SK-MEL-5 (cell line): ENCODE measurements at places on chromosomes 2 and 18. TPM values are rescaled to one million over a fixed set of nuclear protein-coding genes. Genes with fewer than 3 reads are reported as not detected.

Gene MLPH
- total RNA-seq, result 82.9 and 92.8 TPM in 2 replicates

GRCh38 chr2:73260338-73260984 lies 23.8 kb downstream of the FBXO41 start:
- peak; percentile 65 for DNase-seq

DNA sequence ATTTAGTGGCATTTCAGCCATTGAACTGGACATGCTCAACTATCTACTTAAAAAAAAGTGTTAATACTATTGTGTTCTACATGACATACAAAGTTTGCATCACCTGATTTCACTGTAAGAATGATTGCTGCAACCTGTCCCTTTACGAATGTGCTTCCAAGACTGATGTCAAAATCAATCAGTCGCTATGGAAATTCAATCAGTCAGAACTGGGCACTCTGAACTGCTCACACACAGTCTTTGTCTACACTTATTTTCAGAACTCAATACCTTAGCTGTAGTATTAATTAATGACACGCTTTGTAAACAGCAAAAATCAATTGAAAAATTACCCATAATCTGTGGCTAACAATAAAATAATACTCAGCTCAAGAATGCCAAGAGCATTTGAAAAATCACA lies 70.3 kb upstream of the KLHL29 start:
- no peak for DNase-seq

Gene CAPN14
- total RNA-seq, result 0.24 and 0.42 TPM in 2 replicates

DNA sequence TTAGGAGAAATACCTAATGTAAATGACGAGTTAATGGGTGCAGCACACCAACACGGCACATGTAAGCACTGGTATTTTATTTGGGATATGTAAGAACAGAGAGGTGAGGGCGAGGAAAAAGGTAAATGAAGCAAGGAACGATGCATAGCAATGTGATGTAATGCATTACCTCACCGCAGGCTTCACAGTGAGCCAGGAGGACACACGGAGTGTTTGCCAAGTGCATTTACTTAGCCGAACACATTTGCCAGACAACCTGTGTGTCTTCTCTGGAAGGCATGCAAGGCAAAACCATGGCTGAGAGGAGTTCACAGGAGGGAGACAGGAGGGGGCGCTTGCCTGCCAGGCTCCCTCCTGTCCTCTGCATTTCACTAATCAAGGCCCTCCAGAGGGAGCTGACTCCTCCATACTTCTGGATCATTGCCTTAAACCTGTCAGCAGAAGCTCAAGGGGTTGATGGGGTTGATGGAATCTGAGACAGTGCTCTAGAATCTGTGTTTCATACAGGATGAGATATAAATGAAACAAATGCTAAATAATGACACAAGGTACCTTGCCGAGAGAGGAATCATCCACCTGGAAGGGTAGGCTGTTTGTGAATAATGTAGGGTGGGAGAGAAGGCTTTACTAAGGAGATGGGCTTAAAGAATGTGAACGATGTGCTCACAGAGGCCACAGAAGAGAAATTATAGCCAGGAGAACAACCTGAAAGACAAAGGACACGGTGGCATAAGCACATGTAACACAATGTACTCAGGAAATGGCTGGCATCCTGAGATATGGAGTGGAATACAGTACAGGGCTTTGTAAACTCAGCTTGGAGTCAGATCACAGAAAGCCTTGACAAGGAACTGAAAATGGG lies 9.1 kb upstream of the TPRKB start:
- no peak for DNase-seq

GRCh38 chr18:73614812-73615211 lies 532.8 kb downstream of the FBXO15 start:
- no peak for DNase-seq

Gene RAB17
- 82.8 and 92.0 TPM in 2 replicates for total RNA-seq

GRCh38 chr18:79896738-79897137 lies 54.7 kb downstream of the SLC66A2 start:
- DNase-seq, result no peak

GRCh38 chr18:11040823-11041656 lies 108.3 kb downstream of the PIEZO2 start:
- peak; percentile 93 for DNase-seq

GRCh38 chr18:21305621-21306020 lies 63.6 kb downstream of the GREB1L start:
- DNase-seq, result no peak

Gene DPP4
- total RNA-seq, result 0.08 TPM in 1 of 2 replicates, not detected in the other

GRCh38 chr2:138212434-138212833 lies 248.2 kb downstream of the HNMT start:
- no peak for DNase-seq

Gene GKN1
- total RNA-seq, result not detected in 2 replicates

DNA sequence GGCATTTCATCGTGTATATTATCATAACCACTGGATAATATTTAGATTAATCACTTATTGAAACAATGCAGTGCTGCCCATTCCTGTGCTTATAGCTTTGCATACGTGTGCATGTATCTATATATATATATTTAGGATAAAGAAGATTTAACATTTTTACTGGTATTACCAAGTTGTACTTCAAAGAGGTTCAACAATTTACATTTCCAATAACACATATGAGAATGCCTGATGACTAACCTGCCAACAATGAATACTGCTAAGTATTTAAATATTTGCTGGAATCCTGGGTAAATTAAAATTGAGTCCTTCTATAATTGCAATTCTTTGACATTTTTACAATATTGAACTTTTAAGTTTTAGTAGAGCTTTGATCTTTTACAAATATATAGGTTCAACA lies 111.4 kb downstream of the SLC39A10 start:
- DNase-seq, result no peak

Gene COL4A4
- total RNA-seq, result not detected in 2 replicates

Gene LAPTM4A
- total RNA-seq, result 105 and 108 TPM in 2 replicates

GRCh38 chr2:154375579-154375931 lies 322.9 kb upstream of the KCNJ3 start:
- DNase-seq, result peak; percentile 66

GRCh38 chr2:233331536-233331935 lies 22.8 kb upstream of the DGKD start:
- no peak for DNase-seq

GRCh38 chr2:25201265-25201664 lies 32.9 kb upstream of the POMC start:
- DNase-seq, result peak; percentile 51

DNA sequence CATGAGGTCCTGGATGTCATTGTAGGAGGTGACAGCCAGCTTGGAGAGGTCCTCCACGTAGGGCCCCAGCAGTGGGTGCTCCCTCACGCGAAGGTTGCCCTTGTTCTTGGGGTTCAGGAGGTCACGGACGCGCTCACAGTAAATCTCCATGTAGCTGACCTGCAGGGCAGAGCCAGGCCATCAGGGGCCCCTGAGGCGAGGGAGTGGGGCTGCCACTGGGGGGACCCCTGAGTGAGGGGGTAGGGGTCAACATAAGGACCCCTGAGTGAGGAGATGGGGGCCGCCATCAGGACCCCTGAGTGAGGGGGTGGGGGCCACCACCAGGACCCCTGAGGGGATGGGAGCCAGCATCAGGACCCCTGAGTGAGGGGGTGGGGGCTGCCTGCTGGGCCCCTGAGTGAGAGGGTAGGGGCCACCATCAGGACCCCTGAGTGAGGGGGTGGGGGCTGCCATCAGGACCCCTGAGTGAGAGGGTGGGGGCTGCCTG lies 33.6 kb downstream of the KIF1A start:
- DNase-seq, result no peak

DNA sequence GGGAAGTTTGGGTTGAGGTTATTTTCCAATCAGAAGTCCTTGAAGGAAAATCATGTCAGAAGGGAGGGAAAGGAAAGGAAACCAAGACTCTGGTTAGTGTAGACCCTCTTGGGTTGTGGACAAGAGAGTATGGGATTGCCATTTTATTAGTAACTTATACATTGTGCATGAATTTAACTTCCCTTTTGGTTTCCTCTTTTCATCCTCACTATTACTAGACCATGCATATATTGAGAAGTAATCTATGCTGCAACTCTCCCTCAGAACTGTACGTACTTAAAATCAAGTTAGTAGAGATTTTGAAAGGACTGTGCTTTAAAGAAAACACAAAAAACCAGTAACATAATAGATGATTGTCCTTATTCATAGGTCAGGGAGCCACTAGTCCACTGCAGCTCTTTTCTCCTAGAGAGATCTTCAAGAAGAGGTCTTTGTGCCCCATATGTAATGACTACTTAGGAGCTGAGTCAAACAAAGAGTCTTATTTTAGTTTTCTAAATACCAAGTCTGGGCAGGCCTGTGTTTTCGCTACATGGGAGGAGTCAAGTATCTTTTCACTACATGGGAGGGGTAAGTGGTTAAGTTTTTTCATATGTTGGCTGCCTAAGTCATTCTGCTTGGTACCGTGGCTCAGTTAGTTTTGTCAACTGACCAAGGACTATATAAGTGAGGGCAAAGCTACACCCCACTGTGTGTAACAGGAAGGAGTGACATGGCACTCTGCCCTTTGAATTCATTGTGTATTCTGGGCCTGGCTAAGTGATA lies 25.2 kb upstream of the FAM117B start:
- DNase-seq, result peak; percentile 91

DNA sequence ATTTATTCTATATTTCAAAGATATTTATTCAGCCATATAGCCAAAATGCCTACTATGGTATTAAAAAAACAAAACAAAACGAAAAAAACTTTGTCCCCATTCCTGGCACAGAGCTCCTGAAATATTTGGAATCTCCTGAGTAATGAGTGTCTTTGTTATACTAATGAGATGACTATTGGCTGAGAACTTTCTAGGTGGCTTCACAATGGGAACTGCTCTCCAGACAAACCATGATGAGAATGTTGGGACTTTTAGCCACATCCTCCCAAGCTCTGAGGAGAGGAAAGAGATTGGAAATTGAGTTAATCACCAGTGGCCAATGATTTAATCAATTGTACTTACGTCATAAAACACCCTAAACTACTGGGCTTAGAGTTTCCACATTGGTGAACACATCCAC lies 631.8 kb upstream of the SETBP1 start:
- no peak for DNase-seq

Gene KANSL1L
- total RNA-seq, result 22.8 and 27.1 TPM in 2 replicates

DNA sequence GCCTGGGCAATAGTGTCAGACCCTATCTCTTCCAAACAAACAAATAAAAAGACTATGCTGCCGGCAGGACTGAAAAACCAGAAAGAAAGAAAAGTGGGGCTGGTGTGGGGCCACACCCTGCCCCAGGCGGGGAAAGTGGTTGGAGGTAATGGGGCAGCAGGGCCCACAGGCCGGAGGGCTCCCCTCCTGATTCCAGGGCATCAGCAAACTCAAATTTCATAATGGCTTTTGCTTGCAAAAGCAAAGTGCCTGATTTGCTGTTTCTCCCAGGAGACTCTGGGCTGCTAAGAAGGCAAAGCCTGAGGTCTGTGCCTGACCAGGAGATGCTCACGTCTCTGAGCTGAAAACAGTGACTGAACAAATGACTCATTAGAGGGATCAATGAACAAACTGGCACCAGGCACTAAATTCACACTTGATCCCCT lies 121.9 kb downstream of the HDAC4 start:
- DNase-seq, result no peak

DNA sequence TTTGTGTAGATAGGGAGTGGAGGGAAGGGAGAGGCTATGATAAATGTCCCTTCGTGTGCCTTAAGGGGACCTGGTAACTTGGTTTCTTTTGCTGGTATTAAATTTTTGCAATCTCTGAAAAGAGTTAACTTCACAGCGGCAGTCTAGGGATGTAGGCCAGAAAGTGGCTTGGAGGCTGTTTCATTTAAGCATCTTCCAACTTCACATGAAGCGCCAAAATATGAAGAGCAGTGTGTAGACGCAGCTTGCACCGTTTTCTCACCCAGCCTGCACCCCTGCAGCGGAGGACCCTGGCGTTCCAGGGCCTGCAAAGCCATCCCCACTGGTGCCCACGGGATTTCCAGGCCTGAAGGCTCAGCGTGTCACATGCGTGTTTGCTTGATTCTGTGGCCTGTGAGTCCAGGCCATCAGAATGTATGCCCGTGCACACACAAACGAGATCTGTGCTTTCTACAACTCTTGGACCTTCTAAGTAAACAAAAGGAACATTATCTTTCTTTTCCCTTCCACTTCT lies 87.2 kb upstream of the EPB41L3 start:
- no peak for DNase-seq
